ENCODE measurements at places on chromosomes 7 and 10.

GRCh38 chr10:21512573-21513404, 12.7 kb downstream of the SKIDA1 start:
- no peak for DNase-seq

DNA sequence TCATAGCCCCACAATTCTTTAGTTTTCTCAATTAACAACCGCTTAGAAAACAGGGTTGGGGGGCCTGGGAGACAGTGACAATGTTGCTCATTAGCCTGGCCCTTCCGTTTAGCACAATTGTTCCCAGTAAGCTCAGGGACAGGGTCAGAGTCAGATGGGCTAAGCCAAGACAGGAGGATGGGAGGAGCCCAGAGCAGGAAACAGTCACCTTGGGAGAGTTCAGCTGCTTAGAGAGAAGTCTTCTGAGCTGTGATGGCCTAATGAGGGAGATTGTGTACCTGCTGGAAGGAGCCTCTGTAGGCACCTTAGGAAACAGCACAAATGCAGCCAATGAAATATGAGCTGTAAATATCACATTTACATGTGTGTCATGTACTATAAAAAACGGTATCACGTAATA, 35.9 kb downstream of the SVOPL start:
- no peak for DNase-seq

DNA sequence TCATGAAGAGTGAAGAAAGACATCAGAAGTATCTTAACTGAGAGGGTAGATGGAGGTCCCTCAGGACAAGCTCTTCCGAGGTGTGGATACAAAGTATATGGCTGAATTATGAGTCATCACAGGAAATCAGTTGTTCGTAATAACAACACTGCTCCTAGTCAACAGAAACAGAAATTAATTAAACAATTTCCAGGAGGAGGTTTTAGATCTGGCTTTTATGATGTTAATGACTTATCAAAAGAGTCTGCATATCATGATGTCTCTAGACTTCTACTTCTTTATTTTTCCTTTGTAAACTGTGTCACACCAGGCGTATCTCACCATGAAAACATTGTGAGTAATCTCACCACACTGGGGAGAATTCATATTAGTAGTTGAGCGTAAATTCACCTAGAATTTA, 31.2 kb downstream of the OSBPL3 start:
- DNase-seq, result no peak

DNA sequence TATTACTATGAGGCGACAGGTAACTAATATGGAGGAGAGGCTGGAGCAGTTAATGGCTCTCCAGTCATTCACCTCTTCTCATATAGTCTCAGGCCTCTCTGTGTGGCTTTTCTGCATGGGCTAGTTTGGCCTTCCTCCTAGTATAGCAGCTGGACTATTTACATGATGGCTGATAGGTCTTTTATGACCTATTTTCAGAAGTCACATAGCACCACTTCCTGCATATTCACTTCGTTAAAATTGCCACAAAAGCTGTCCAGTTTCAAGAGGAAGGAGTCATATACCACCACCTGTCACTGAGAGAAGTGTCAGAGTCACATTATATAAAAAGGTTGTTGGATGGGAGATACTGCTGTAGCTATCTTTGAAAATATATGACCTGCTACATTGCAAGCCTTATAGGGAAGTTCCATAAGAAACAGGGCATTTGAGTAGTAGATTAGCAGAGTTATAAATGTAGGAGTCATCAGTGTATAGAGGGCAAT, 8.0 kb upstream of the DMTF1 start:
- no peak for DNase-seq

DNA sequence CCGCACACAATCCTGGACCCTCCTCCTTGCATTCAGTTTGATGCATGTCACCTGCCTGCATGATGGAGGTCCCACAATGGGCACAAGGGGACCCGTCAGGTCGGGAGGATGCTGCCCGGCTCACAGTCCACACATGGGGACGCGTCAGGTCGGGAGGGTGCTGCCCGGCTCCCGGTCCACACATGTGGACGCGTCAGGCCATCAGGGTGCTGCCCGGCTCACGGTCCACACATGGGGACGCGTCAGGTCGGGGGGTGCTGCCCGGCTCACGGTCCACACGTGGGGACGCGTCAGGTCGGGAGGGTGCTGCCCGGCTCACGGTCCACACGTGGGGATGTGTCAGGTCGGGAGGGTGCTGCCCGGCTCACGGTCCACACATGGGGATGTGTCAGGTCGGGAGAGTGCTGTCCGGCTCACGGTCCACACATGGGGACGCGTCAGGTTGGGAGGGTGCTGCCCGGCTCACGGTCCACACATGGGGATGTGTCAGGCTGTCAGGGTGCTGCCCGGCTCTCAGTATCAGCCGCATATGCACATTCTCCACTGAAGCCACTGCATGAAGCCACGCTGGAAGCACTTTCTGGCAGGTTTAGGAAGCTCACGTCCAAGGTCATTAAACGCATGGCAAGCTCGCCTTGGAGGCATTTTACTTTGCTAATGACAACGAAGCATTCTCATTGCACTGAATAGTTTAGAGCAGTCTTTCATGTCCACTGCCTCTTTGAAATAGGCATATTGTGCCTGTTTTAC, 50.3 kb downstream of the DIP2C start:
- no peak for DNase-seq

DNA sequence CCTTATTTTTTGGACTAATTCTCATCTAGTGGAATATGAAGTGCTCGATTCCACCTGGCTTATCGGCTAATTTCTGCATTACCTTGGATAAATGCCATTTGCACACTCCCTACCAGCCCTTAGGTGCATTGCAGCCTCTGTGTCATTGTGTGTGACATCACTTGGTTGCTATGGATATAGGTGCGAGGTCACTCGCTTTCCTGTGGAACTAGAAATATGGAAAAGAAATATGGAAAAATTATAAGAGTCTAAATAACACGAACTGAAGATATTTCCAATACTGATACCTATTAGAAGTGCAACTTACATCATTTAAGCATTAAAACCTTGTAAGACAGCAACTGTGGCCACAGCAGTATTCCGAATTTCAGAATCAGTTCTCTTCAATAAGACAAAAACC, 2.0 kb downstream of the YWHAG start:
- DNase-seq, result no peak

- no peak for DNase-seq
These were observed 285.4 kb downstream of the ACTR3B start for GRCh38 chr7:153044981-153045380.

GRCh38 chr7:139931190-139931934, 102.3 kb downstream of the TBXAS1 start:
- no peak for DNase-seq

DNA sequence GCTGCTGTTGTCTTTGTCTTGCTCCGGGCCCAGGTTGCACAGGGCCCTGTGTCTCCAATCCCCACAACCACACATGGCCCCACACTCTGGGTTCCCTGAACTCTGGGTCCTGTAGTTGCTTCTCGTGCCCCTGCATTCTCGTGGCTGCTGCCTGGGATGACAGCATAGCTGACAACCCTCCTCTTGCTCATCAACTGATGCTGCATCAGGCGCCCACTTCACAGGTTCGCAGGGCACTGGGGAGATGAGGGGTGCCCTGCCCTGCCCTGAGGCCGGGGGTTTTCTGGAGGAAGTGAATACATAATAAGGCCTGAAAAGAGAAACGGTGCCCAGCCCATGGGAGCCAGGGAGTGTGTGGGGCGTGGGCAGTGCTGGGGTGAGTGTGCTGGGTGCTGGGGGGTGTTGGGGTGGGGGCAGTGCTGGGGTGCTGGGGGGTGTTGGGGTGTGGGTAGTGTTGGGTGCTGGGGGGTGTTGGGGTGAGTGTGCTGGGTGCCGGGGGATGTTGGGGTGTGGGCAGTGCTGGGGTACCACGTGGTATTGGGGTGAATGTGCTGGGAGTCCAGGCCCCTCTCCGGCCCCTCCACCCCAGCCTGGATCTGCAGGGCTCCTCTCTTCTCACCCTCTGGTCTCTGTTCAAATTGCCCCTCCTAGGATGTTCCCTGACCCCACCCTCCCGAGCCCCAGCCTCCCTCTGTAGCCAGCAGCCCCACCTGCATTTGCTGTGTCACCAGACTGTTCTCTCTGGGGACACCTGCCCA, 2.0 kb upstream of the MTG1 start:
- no peak for DNase-seq

DNA sequence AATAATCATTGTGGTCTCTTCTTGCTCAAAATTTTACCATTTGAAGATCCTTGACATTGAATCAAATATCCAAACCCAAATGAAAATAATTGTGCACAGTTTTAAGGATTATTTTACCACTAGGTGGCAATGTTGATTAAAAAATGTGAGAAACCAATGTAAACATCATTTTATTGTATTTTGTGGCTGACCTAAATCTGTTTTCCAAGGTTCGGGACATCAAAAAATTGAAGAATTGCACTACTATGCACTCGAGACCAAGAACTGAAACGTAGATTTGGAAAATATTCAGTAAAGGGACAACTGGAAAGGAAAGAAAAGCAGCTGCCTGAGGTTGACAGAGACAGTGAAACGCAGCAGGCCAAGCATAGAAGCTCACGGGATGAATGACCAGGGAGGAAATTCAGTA, 259.3 kb downstream of the SNX13 start:
- no peak for DNase-seq

GRCh38 chr7:109873296-109873695, 1217.6 kb upstream of the LRRN3 start:
- DNase-seq, result no peak

DNA sequence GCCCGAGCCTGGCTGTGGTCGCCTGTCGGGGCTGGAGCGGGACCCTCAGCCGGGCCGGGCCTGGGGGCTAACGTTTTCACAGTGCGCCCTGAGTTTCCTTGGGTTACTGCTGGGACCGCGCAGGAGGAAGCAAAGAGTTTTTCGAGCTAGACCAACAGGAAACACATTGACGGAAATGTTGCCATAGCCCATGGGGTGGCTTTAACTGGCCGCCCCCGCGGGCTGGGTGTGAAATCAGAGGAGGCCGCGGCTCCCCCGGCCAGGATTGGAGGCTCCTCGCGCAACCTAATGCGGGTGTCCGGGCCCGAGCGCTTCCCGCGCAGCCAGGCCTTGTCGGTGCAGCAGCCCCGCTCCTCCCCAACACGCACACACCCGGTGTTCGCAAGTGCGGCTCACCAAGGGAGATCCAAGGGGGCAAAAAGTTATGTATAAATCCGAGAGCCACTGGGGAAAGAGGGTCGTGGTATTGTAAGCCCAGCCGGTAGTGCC, 1.9 kb downstream of the HHEX start:
- no peak for DNase-seq

- DNase-seq, result peak; percentile 73
These were observed 104.4 kb downstream of the PTPRE start for GRCh38 chr10:128011059-128011979.

- DNase-seq, result no peak
These were observed 62.9 kb upstream of the MXI1 start for GRCh38 chr10:110144507-110144906.

DNA sequence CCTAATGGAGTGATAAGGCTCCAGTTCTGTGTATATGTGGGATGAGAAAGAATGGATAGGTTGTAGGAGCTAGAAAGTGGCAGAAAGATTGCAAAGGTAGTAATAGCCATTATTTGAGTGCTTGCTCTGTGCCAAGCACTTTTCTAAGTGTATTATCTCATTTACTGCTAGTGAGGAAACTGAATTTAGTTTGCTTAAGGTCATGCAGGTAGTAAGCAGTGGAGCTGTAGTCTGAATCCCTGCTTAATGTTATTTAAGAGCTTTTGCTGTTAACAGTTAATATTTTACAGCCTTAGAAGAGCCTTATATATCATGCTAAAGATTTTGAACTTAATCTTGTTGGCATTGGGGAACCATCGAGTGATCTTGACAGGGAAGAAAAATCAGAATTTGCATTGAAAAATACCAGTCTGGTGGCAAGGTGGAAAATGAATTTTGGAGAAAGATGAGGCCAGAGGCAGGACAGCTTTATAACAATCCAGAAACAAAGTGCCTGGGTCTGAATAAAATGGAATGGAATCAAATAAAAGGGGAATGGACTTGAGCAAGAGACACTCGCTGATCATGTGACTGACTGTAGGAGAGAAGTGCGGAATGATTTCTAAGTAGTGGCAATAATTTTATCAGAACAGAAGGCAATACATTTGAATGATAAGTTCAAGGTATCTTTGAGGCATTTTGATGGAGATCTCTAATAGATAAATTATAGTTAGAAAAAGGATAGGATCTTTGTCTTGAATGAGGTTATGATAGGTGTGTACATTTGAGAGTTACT, 15.2 kb downstream of the CAPZA2 start:
- DNase-seq, result no peak

DNA sequence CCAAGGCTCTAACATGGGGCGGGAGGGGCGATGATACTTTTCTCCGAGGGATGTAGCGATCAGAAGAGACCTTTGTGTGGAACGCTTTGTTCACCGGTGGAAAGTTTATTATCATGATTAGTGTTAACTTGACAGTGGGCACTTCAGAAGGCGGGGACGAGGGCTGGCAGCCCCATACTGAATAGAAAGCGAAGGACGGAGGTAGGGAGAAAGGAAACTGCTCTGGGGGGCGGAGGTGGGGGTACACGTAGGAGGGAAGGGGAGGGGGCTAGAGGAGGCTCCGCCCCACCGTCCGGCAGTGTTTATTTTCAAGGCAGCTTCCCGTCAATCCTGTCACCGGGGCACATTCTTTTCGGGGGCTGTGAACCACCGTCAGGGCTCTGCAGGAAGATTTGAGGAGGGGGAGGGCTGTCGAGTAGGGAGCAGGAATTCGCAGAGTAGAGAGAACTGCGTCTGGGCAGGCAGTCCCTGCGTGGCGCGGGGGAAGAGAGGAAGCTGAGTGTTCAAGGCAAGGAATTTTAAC, 9.4 kb upstream of the NKX2-3 start:
- no peak for DNase-seq

- DNase-seq, result no peak
These were observed 82.3 kb downstream of the ANKRD7 start for GRCh38 chr7:118306771-118307170.

DNA sequence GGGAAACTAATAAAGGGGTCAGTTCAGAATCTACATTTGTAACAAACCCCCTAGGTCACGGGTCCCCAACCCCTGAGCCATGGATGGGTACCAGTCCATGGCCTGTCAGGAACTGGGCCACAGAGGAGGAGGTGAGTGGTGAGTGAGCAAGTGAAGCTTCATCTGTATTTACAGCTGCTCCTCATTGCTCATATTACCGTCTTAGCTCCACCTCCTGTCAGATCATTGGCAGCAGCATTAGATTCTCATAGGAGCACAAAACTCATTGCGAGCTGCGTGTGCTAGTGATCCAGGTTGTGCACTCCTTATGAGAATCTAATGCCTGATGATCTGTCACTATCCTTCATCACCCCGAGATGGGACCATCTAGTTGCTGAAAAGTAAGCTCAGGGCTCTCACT, 88.4 kb upstream of the MPP7 start:
- no peak for DNase-seq

All from activated CD4-positive, CD25-positive, alpha-beta regulatory T cell treated with anti-CD3 and anti-CD28 coated beads, Interleukin-2, amount 50 U/mL, for 16 hours (primary cell).